MCF 10A (cell line): ENCODE measurements at places on chromosomes 7 and 10.

DNA sequence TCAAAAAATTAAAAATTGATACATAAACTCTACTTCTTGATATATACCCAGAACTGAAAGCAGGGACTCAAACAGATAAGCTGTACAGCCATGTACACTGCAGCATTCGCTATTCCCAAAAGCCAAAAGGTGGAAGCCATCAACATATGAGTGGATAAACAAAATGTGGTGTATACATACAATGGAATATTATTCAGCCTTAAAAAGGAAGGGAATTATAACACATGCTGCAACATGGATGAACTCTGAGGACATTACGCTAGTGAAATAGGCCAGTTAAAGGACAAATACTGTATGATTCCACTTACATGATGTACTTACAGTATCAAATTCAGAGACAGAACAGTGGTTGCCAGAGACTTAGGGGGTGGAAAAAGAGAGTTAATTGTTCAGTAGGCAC is 8.1 kb downstream of the TMEM209 start:
- DNase-seq: no peak

DNA sequence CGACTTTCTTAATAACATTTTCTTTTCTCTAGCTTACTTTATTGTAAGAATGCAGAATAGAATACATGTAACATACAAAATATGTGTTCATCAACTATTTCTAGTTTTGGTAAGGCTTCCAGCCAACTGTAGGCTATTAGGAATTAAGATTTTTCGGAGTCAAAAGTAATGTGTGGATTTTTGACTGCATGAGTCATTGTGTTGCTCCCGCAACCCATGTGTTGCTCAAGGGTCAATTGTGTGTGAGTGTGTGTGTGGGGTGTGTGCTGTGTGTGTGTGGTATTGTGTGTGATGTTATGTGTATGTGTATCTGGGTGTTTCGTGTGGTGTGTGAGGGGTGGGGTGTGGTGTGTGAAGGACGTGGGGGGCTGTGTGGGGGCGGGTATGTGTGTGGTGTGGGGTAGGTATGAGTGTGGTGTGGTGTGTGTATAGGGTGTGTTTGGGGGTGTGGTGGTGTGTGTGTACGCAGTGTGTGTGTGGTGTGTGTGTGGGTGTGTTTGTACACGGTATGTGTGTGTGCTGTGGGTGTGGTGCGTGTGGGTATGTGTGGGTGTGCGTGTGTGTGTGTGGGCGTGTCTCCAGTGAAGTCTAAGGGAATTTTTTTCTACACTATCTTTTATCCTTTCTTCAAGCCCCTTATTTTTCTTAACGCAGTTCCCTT is 60.5 kb downstream of the RSU1 start:
- peak; percentile 30 for DNase-seq

GRCh38 chr7:4023502-4023901 is 658.6 kb upstream of the FOXK1 start:
- DNase-seq: no peak

DNA sequence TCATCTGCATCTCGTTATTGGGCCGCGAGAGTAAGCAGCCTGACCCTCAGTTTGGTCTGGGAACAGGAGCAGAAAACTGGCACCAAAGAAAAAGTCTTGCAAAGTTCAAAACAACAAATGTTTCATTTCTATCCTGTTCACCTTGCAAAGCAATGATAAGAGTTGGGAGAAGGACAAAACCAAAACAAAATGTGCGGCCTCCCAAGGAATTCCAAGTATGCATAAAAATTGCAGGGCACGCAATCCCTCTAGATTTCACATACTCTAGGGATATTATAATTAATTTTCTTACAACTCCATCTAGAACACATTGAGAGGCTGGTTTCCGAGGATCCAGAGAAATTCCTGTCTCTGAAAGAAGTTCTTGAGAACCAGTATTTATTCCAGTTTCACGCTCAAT is 20.1 kb downstream of the CHUK start:
- DNase-seq: no peak

DNA sequence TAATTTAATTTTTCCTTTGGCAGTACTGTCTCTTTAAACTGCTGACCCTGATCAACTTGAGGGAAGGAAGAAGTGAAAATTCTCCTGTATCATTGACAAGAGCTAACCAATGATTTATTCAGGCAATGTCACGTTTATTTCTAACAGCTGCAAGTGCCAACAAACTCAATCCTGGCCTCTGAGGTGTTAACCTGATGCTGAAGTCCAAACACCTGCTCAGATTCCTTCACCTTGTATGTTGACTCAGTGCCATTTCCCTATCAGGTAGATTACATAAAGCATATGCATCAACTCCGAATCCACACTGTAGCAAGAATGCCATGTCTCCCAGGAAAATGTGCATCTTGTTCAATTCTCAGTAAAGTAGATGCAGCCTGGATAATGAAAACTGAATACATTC is 820.0 kb downstream of the XPNPEP1 start:
- no peak for DNase-seq

DNA sequence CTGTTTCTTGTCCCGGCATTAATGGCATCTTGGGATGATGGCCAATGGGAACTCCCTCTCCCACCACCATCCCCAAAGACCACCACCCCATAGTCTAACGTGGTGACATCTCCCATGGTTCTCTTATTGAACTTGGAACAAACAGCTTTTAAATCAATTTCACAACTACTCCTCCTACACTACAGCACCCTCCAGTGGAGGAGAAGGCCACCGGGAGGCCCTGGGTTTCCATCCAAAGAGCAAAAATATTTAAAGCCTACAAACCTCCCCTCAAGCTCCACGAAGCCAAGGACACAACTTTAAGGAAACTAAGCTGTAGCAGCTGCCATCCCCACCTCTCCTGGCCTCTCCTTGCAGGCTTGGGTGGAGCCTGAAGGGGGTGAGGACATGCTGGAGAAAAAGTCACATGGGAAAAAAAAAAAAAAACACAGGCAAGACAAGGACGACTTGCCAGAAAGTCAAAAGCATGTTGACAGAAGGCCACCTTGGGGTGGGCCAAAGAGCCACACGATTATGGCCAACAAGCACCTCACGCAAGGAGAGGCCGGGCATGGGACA is 94.0 kb upstream of the LANCL2 start:
- DNase-seq: peak; percentile 24

DNA sequence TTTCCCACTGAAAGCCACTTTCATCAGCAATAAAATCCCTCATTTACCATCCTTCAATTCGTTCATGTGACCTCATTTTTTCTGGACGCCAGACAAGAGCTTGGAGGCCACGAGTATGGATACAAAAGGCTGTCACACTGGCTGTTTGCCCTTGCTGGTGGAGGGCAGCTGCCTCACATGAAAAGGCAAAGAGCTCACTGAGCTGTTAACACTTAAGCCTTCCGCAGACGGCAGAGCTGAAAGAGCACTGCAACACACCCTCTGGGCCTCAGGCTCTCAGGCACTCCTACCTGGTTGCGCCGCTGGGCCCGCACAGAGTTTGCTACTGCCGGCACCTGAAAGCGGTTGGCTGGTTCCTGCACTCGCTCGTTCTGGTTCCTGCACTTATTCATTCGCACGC is 193.5 kb downstream of the CFTR start:
- DNase-seq: no peak

- DNase-seq: no peak
These were observed 409.7 kb upstream of the MTPN start for GRCh38 chr7:136386876-136387275.

DNA sequence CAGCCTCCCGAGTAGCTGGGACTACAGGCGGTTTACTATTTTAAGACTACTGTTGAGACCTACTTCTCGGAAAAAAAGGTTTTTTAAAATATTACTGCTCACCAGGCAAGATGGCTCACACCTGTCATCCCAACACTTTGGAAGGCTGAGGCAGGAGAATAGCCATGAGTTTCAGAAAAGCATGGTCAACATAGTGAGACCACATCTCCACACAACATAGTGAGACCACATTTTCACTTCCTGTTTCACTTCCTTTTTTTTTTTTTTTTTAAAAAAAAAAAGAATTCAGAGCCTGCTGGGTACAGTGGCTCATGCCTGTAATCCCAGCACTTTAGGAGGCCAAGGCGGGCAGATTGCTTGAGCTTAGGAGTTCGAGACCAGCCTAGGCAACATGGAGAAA is 46.5 kb downstream of the SVOPL start:
- DNase-seq: no peak

DNA sequence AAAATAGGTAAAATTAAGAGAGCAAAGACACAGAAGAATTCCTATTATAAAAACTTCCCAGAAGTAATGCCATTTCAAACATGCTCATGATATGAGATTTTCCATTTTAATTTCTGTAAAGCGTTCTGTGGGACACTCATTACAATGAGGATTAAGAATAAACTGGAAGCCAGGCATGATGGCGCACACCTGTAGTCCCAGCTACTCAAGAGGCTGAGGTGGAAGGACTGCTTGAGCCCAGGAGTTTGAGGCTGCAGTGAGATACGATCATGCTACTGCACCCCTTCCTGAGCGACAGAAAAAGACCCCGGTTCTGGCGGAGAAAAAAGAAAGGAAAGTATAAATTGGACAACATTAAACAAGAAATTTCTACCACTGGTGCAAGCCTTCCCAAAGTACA is 1.5 kb downstream of the DNA2 start:
- no peak for DNase-seq

DNA sequence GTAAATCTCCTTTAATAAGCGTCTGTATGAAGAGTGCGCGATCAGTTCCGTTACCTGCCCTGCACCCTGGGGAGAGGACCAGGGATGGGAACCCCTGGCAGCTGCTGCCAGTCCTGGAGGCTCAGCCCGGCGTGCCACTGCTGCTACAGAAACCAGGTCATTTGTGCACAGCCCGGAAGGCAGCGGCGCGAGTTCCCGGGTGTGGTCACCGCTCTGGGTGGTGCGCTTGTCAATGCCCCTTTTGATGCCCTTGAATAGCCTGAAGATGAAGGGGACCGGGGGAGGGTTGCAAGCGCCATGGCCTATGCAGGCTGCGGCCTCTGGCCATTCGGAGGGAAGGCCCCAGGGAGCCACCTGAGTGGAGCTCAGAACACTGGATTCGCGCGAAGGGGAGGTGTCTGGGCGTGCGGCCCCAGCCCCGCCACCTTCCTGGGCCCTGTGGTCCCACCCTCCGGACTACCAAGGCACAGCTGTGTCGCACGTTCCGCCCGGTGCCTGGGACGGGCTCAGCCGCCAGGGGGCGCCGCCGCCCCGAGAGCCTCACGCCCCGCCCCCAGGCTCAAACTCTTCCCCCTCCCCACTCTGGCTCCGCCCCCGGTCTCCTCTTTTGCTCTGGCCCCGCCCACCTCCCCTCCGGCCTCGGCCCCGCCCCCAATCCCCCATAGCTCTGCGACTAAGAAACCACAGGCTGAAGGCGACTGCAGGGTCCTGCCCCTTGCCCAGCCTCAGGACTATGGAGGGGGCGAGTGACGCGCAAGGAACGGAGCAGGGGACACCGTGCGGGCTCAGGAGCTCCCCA is 16.5 kb downstream of the AP5Z1 start:
- no peak for DNase-seq

GRCh38 chr10:66941491-66941890 is 15.7 kb downstream of the LRRTM3 start:
- DNase-seq: no peak
